ENCODE measurements at places on chromosomes 7 and 10.

GRCh38 chr7:26293569-26294308 lies 2.1 kb downstream of the SNX10 start:
- no peak for DNase-seq

- no peak for DNase-seq
Measured at GRCh38 chr7:80335511-80336231, 176.2 kb downstream of the GNAT3 start.

- no peak for DNase-seq
Measured at GRCh38 chr10:127813290-127813689, 76.3 kb downstream of the FOXI2 start.

DNA sequence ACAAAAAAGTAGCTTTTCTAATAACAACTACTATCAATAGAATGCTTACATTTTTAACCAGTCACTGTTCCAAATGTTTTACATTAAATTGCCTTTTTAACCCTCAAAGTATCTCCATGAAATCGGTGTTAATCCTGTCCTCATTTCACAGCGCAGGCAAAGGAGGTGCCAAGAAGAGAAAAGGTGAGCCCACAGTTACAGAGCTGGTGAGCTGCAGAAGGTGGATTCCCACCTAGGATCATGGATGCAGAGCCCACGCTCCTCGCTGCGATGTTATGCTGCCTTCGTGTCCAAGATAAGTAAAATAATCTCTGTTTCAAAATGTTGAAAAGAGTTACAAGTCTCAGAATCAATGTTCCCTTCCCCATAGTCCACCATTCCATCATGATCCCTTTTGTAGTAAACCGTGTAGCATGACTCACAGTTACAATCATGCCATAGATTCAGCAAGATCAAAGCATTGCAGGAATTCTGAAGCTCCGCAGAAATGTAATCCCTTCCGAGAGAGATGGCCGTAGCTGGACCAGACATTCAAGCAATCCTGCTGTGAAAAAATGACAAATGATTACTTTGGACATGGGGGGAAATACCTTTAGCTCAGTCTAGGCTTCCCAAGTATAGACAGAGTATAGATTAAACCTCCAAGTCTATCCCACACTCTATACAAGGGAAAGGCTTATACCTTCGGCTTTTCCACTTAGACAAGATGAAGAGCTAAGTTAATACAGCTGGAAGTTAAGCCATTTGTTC lies 394.7 kb upstream of the AKR1E2 start:
- DNase-seq, result no peak

GRCh38 chr7:15557186-15557585 lies 4.6 kb downstream of the AGMO start:
- DNase-seq, result no peak

- peak; percentile 82 for DNase-seq
Measured at GRCh38 chr7:124032369-124033094, at the start of gene TMEM229A. TSS of gene TMEM229A (minus strand) at chr7:124033067. CDS start at chr7:124033003, 64 bp downstream.

Measured in SK-N-DZ (cell line).